CD4-positive, alpha-beta T cell treated with Interleukin-15 for 1 hour (primary cell): ENCODE measurements at places on chromosomes 16 and 17.

- DNase-seq = no peak
Measured at GRCh38 chr17:61388561-61389356, 10.9 kb upstream of the TBX2 start.

- DNase-seq = no peak
Measured at GRCh38 chr17:75550139-75550465, 24.6 kb downstream of the LLGL2 start.

GRCh38 chr16:1712791-1713261 lies 6.8 kb downstream of the MAPK8IP3 start:
- no peak for DNase-seq

DNA sequence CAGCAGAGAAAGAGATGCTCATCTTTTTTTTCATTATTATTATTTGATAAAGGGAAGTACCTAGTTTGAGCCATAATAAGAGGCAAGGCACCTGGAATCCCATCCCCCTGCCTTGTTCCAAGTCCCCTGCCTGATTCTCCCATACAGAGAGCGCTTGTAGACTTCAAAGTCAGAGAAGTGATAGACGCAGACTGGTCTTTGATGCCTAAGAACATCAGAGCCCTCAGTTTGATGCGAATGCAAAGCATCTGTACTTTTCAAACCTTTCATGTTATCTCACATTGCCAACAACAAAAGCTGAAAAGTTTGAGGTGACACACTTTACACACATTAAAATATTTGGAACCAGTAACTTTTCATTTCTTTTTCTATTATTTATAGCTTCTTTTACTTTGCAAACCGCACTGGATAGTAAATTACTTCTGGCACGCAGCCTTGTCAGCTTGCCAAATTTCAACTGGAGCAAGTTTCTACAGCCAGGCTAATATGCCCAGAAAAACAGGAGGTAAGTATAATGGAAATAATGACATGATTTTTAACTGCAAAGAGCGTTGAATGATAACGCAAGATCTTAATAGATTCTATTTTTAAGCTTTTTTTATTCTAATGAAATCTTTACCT lies 5.9 kb upstream of the UTP6 start:
- no peak for DNase-seq

GRCh38 chr16:82703161-82703560 lies 76.4 kb downstream of the CDH13 start:
- no peak for DNase-seq

DNA sequence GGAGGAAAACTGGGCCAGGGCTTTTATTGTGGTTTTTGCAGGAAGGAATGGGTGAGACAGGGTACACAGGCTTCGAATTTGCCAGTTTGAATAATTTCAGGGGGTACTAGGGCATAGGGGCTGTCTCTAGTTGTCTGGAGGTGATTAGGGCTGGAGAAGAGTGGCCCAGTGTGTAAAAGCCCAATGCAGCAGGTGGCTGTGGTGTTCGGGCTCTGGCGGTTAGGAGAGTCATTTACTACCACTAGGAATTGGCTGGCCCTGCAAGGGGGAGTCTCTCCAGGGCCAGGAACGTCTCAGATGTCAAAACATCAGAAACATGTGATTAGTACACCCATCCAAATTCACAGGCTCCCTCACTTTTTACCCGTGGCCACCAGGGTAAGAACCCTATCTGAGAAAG lies 50.3 kb downstream of the GINS3 start:
- no peak for DNase-seq

DNA sequence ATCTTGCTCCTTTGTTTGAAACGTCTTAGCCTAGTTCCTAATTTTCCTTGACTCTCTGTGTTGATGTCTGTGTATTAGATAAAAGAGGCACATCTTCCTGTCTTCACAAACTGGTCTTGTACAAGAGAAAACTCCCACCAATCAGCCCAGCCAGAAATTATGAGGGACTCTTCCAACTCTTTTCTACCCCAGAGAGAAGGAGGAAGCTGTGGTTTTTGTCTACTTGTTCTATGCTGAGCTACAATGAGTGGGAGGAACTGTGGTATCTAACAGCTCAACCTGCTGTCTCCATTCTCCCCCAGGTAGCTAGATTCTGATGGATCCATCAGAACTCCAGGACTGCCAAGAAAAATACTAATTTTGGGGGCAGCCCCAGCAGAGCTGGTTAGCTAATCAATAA lies 392.5 kb downstream of the HS3ST3B1 start:
- DNase-seq = no peak

DNA sequence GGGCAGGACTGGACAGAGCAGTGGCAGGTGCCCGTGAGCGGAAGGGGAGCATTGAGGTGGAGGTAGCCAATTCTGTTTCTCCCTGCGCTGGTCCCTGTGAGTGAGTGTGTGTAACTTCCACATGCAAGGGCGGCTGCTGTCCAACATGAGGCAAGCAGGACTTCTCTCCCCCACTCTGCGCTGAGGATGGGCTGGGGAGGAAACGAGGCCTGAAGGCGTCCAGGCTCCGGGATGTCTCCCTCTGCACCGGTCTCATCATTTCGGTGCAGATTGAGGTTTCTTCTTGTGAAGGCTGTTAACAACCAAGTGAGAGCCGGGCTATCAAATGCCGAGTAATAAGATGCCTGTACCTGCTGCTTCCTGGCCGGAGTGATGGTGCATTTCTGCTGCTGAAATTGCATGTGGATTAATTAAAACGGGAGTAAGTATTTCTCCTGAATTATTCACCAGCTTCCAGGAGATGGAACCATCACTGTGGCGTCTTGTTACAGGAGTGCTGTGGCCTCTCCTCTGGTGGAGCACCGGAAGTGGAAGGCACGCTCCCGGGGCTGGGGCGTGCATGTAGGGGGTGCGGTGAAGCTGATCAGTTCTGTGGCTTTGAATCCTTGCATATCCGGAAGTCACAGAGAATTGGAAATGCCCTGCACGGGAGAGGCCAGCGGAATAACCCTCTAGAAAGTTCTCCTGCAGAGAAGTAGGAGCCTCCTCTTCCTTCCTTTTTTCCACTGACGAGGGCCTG lies 41.7 kb upstream of the MGAT5B start:
- no peak for DNase-seq
